Activated CD4-positive, CD25-positive, alpha-beta regulatory T cell (primary cell): ENCODE measurements at places on chromosomes 11 and 22.

DNA sequence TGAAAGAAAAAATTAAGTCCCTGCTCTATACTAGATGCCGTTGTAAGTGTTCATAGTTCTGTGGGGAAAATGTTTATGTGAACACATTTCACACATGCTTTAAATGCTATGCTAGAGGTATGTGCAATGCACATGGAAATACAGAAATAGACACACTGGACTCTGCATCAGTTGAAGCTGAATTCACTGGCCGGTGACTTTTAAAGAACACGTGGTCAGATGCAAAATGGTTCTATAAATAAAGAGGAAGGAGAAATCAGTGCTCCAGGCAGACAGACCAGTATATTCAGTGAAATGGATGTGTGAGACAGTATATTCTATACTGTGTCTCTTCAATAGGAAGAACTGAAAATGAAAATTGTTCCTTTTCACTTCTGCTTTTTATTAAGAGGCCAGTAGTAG lies 29.9 kb downstream of the TRPC6 start:
- DNase-seq: no peak

DNA sequence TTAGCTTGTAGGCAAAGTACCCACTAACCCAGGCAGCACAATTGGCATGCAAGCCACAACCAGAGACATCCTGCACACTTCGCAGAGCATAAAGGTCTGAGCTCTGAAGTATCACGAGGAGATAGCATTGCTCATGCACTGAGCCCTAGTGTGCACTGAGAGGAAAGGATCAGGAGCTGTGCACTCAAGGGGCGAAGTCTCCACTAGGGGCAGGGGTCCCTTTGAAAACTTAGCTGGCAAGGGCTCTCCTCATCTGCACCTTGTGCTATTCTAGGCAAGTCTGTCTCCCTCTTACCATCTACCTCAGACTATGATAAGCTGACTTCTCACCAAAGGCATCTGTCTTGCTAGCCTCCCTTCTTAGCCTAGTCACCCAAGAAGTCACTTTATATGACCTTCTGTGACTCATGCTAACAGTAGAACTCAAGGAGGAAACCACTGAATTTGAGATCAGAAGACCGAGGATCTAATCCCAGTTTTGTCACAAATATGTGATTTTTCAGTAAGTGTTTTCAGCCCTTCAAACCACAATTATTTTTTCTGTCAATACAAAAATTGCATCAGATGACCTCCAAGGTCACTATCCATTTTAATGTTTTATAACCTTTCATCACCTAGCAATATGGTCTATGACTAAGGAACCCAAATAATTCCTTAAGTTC lies 1078.0 kb downstream of the NTM start:
- no peak for DNase-seq

DNA sequence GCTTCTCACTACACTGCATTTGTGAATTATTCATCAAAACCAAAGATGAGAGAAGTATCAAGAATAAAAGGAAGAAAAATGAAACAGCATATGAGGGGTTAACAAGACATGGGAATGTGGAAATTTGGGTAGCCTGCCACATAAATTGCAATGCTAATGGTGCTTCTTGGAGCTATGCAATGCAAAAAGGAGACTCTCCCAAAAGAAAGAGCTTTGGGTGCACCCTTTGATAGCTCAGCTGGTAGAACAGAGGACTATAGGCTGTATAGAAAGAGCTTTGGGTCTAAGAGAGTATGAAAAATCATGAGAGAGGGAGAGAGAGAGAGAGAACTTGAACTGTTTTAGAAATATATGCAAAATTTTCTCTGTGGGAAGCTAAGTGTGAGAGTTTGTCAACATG lies 26.3 kb downstream of the SPA17 start:
- no peak for DNase-seq

GRCh38 chr11:128505449-128506065 lies 81.8 kb downstream of the ETS1 start:
- no peak for DNase-seq

DNA sequence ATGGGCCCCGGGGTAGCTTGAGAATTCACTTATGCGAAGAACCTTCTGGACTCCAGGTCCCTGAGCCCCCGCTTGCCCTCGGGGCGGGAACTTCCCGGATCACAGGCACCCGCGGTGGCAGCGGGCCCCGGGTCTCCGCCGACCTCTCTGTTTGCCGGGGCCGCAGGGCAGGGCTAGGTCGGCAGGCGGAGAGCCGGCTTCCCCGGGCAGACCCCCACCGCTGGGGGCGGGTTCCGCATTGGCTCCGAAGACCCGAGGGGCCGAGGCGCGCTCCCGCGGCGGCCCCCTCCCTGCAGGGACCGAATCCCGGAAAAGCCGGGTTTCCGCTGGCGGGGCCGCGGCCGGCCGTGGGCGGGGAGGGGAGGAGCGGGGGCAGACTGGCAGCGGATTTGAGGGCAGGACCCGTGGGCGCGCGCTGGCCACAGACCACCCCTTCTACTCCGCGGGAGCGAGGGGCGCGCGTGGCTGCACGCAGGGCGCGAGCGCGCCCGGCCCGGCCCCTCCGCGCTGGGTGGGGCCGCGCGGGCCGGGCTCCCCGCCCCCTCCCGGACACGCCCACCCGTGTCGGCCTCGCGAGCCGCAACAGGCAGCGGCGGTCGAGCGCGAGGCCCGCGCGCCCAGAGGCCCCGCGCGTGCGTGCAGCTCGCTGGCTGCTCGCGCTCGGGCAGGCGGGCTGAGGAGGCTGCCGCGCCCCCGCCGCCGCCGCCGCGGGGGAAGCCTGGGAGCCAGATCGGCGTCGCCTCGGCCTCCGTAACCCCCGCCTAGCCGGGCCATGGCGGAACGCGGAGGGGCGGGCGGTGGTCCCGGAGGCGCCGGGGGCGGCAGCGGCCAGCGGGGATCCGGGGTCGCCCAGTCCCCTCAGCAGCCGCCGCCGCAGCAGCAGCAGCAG lies at the start of gene PACS1:
Gene PACS1 (plus strand): TSS at position 558 of the 889 bp plus-strand sequence. CDS start 215 bp downstream, at position 773.
- peak; percentile 72 for DNase-seq

- DNase-seq: no peak
Observed at GRCh38 chr22:50564289-50564688, 1.6 kb upstream of the SYCE3 start.

DNA sequence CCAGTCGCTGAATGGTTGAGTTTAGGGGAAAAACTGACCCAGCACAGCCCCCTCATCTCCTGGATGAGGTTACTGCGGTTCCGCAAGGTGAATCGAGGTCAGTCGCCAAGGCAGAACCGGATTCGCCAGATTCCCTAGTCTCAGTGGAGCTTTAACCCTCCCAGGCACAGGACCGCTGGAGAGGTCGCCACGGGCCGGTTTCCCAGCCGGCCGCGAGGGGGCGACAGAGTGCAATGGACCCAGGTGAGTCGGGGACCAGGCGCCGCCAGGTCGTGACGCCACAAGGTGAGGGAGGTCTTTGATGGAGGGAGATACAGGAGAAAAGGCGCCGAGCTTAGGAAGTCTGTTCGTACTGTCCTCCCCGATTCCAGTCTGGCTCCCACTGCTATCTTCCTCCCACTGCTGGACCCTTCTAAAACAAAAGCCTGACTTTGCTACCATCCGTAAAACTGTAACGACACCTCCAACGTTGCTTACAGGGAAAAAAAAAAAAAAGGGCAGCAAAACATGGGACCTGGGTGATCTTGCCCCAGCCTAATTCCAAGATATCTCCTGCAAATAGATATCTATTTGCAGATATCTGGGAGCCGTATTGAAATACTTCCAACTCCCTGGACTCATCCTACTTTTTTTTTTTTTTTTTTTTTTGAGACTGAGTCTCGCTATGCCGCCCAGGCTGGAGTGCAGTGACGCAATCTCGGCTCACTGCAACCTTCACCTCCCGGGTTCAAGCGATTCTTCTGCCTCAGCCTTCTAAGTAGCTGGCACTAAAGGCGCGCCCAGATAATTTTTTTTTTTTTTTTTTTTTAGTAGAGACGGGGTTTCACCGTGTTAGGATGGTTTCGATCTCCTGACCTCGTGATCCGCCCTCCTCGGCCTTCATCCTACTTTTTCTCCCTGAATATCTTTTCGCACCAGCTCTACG lies 1.4 kb upstream of the GGA1 start:
- peak; percentile 93 for DNase-seq

GRCh38 chr22:30371981-30372380 lies 15.2 kb downstream of the CCDC157 start:
- no peak for DNase-seq

GRCh38 chr11:94066901-94067429 lies 45.8 kb downstream of the HEPHL1 start:
- no peak for DNase-seq

- no peak for DNase-seq
Observed at GRCh38 chr11:90321018-90321417, 98.2 kb upstream of the CHORDC1 start.

GRCh38 chr11:86933891-86934581 lies 21.2 kb downstream of the FZD4 start:
- DNase-seq: no peak

DNA sequence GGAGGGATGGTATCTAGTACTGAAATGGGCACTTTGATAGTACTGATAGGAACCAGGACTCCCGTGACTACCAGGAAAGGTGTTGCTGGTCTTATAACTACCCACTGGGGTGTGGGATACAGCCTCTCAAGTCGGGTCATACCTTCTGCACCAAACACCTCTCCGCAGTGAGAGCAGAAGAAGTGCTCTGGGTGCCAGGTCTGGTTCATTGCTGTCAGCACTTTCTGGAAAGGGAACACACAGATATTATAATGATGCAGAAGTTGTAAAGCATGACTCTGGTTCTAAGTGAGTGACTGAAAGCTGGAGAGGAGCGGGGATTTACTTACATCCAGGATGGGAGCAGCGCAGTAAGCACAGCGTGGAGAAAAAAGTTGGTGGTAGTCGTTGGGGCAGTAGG lies 26.0 kb downstream of the LPXN start:
- no peak for DNase-seq

DNA sequence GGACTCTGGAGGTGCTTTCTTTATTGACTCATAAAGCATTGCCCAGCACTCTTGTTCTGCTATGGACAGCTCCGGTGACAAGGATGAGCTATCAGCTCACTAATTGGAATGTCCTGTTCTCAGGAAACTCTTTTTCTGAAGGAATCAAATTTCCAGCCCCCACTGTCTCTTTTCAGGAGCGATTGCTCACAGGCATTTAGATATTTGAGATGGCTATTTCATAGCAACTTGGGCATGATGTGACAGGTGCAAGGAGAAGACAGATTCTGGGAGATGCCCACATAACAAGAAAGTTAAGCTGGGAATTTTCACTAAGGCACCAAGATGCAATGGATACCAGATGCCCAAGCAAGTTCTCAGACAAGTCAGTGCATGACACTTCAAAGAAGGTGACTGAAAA lies 123.4 kb upstream of the CSNK2A3 start:
- DNase-seq: no peak

- no peak for DNase-seq
Observed at GRCh38 chr22:28951969-28952521, 68.7 kb downstream of the ZNRF3 start.

DNA sequence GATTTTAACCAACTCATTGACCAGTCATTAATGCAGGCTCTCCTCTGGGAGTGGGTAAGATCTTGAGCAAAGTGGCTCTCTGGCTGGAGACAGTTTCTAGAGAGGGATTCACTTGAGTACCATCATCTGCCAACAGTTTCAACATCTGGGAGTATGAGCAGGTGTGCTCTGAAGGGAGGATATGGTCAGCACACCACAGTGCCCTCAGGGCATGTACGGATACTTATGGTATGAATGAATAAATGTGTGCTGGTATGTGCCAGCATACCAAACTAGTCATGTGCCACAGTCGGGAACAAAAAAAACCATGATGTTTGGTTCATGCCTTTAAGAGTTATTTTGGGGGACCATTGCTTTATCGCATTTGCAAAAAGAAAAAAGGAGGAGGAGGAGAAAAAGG lies 1197.5 kb upstream of the TENM4 start:
- no peak for DNase-seq

- no peak for DNase-seq
Observed at GRCh38 chr11:107770551-107770951, 58.7 kb upstream of the SLN start.

DNA sequence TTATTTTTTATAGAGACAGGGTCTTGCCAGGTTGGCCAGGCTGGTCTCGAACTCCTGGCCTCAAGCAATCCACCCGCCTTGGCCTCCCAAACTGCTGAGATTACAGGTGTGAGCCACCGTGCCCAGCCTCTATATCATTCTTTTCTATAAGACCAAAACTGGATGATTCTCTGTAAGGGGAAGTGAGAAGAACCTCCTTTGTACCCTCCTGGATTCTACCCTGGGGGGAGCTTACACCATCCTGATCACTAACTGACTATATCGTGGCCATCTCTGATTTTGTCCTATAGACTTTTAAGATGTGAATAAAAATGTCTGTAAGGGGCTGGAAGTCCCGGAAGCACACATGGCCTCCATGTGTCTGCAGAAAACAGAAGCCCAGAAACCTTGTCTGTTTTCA lies 9.1 kb downstream of the PIWIL4 start:
- no peak for DNase-seq

DNA sequence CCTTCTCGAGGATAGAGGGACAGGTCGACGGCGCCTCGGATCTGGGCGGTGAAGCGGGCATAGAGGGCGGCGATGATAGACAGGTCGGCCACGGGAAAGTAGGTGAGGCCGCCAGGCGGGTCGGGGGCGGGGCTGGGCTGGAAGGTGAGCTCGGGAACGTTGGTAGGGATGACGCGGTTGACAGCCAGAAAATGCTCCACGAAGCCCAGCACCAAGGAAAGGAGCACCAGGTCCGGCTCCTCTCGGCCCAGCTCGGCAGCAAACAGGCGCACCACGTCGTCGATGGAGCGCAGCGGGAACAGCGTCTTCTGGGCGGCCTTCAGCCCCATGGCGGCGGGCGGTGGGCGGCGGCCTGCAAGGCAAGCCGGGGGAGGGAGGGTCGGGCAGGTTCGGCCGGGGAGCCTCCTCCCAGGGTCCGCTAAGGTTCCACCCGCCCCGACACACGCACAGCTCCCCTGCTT lies 540 bp downstream of the MEN1 start:
- no peak for DNase-seq

GRCh38 chr11:117866526-117866925 lies 9.9 kb downstream of the FXYD6 start:
- no peak for DNase-seq

- no peak for DNase-seq
Observed at GRCh38 chr11:70109903-70110302, 31.8 kb downstream of the ANO1 start.

GRCh38 chr11:9972989-9973388 lies 309.1 kb downstream of the SWAP70 start:
- DNase-seq: no peak

DNA sequence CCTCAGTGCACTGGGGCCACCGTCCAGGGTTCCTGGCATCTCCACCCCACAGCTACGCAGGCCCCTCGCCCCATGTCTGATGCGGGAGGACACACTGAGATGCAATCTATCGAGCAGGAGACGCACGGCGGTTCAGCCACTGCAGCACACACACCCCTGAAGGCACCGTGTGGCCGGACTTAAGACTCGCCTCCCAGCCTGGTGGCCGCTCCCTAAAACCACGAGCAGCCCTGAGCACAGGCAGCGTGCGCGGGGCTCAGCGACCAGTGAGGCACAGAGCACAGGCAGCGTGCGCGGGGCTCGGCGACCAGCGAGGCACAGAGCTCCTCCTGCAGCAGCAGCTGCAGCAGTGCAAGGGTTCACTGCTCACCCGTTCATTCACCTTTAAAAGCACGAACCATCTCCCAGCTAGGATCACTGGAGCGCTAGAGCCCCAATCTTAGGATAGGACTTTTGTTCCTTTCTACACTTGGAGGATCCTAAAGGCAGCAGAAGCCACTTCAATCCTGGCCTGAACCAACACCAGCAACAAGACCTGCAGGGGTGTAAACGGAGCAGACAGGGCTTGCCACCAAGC lies 31.4 kb downstream of the TOLLIP start:
- DNase-seq: no peak
